AG04449 (cell line): ENCODE measurements at places on chromosomes 1 and 21.

DNA sequence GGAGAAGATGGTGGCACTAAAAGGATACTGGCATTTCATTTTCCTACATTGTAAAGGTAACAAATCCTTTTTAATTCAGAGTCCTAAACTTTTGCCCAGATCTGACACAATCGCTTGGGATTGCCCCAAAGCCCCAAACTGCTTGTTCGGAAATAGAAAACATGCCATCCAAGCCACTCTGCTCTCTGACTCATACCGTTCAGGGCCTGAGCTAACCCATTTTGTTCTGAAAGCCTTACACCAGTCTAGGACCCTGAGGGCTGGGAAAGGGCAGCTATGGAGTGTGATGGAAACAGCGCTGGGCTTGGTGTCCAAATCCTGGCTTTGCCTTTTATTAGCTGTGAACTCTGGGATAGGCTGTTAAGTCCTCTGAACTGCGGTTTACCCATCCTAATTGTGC lies 159.4 kb upstream of the UBE2U start:
- no peak for DNase-seq

DNA sequence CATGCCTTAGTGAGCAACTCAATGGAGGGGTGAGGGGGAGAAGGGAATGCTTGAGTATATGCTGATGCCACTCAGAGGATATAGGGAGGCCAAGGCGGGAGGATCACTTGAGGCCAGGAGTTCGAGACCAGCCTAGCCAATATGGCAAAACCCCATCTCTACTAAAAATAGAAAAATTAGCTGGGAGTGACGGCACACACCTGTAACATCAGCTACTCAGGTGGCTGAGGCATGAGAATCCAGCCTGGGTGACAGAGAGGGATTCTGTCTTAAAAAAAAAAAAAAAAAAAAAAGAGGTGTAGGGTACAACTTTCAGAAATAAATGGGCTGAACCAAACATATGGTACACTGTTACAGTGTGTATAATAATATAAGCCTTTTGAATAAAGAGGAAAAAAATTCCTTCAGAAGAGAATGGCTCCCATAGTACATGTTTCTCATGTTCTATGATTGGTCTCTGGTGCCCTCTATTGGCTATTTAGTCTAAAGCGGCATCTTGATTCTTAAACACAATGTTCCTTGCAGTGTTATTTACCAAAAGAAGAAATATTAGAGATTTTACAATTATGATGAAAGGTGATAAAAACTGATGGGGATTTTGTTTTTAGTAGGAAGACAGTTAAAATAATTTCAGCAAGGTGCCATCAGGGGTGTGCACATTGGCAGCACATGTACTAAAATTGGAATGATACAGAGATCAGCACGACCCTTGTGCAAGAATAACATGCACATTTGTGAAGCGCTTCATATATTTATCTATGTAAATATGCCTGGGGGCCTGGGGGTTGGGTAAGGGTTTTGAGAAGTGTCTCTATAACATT lies 109.8 kb downstream of the PATJ start:
- peak; percentile 17 for DNase-seq

DNA sequence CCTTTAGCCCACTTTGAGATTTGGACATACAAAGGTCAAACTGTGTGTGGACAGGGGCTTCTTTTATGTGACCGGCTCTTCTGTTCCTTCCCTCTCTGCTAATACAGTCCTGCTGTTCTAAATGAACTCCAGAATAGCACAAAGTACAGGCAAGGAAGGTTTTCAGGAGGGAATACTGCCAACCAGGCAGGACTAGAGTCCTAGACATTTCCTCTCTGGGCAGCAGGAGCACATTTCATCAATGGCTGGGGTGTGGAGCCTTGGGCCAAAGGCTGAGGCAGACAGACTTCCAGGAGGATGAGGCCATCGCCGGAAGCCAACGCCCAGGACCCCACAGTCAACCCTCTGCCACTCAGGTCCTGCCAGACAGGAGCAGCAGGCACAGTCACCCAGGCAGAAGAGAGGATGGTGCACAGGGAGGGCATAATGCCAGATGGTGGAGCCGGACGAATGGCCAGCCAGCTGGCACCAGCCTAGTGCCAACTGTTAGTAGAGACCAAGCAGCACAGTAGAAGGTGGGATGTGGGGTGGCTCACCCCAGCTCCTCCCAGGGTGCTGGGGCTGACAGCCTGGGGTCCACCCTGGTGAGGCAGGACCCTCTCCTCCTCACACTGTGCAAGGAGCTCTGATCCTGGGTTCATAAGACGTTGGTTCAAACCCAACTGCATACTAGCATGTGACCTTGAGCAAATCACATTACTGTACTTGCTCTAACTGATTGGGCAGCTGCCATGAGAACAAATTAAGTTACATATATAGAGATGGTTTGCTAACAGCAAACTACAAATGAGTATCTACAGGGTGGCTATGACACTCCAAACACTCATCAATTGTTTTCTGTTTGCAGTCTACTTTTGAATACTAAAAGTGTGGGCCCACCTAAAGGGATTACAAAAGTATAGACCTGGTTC lies 410.7 kb downstream of the SIPA1L2 start:
- no peak for DNase-seq

DNA sequence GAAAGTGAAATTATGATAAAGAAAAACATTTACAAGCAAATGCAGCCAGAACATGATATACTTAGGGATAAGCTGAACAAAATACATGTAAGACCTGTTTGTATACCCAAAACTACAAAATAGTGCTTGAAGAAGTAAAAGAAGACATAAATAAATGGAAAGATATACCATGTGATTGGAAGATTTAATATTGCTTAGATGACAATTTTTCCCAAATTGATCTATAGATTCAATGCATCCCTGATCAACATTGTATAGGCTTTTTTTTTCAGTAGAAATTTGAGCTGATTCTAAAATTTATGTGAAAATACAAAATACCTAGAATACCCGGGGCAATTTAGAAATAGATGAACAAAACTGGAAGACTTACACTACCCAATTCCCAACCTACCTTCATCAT lies 76.4 kb downstream of the GABPA start:
- no peak for DNase-seq

- DNase-seq = no peak
Observed at GRCh38 chr21:38688068-38688467, 117.7 kb upstream of the ETS2 start.

DNA sequence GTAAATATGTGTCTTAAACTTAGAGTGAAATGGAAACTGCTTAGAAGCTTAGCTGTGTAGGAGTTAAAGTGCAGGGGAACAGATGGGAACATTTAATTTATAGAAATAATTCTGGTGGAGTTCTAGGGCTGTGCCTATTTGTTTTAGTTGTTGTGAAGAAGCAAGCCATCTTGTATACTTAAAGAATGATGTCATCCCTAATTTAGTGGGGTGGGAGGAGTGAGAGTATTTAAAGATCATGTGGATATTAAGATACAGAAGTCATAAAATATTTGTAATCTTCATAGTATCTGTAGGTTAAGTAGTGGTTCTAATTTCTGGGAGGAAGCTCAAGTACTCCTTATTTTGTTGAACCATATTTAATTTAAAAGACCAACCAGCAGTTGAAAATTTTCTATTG lies 41.5 kb downstream of the BACH1 start:
- no peak for DNase-seq

DNA sequence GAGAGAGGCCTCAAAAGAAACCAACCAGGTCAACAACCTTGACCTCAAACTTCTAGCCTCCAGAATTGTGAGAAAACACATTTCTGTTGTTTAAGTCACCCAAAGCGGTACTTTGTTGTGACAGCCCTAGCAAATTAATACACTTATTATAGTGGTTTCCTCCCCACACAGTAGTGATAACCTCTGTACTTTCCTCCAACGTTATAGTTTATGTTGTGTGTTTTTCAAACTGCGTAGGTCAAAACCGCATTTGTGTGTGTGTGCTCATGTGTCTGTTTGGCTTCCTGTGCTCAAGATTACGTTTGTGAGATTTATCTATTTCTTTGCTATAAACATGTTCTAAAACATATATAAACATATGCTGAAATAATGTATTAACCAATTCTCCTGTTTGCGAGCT lies 667.8 kb upstream of the USP24 start:
- no peak for DNase-seq

DNA sequence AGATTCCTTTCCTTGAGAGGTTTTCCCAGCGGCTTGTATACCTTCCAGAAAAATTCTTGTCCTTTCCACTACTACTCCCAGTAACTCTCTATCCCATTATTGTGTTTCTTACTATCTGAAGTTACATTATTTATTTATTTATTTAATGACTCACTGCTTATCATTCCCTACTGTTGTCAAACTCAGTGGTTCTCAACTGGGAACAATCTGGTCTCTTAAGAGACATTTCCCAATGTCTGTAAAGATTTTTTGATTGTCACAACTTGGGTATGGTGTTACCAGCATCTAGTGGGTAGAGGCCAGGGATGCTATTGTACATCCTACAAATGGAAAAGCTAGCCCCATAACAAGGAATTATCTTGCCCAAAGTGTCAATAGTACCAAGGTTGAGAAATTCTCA lies 771.5 kb upstream of the ADGRL2 start:
- no peak for DNase-seq

DNA sequence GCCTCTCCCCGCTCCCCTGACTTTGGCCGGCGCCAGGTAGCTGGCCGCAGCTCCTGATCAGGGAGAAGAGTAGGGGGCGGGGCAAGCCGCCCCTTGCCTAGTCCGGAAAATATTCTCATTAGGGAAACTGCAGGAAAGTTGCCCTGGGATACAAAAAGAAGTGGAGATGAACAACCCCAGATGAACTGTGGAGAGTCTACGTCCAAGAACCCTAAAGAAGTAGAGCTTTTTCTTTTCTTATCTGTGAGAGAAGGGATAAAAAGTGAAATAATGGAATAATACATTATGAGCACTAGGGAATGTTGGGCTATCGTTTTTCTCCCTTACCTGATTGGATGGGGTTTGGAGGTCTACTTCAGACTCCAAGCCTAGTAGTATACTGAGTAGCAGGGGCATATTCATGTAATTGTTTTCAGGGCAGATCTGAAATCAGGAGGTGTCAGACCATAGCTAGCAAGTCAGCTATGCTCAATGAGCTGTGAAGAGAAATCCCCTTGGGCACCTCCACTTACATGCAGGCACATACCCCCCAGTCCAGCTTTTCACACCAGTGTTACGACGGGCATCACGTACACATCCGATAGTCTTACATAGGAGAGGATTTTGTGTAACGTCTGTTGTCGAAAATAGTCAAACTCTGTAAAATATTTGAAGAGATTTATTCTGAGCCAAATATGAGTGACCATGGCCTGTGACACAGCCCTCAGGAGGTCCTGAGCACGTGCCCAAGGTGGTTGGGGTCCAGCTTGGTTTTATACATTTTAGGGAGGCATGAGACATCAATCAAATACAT lies 1.7 kb upstream of the DUSP10 start:
- no peak for DNase-seq

- no peak for DNase-seq
Observed at GRCh38 chr1:3222042-3222692, 153.2 kb downstream of the PRDM16 start.

DNA sequence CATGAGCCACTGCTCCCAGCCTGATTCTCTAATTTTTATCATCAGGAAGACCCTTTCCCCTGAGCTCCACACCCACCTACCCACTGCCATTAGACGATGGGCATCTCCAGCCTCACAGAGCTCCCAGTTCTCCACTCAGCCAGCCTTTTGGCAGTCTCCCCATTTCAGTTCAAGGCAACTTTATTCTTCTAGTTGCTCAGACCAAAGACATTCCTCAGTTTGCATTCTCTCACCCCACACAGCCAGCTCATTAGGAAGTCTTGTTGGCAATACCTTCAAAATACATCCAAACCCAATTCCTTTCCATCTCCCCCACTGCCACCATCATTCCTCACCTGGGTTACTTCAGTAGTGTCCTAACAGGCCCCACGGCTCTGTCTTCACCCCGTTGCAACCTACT lies 53.4 kb upstream of the COX20 start:
- DNase-seq = no peak

GRCh38 chr1:21607549-21608529 lies 61.3 kb downstream of the RAP1GAP start:
- DNase-seq = no peak

DNA sequence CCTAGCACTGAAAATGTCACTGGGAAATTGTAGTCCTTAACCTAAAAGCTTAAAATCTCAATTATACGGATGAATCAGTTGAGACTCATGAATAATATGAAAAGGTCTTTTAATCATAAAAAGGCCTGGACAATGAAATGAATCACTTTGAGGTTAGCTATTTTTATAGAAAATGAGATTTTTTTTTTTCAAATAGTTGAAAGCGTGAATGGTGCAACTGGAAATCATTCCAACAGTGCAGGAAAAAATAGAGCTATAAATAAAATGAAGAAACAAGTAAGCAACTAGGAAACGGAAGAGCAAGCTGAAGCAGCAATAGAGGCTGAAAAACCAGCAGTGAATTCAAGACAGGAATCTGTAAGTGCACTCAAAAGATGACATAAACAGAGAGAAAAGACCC lies 142.9 kb downstream of the BACH1 start:
- no peak for DNase-seq

DNA sequence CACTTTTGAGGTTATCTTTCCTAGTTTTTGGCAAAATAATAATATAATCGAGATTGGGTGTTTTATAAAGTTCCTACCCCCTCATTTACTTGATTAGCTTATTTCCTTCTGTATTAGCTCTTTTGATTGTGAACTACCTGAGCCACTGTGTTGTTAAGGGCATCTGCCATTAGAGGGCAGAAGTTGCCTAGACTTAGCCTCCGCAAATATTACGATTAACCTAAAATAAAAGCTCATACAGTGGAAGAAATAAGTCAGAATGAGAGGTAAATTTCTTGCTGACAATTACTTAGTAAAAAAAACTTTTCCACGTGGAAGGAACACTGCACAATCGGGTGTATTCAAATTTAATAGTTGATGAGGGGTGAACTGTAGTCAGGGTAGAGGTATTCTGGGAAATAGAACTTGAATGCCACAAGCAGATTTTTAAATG lies 2.3 kb downstream of the H3-3A start:
- no peak for DNase-seq

GRCh38 chr1:88683541-88684481 lies at the start of gene PKN2:
PKN2 (plus strand) TSS chr1:88684273; CDS start chr1:88684581, 308 bp downstream.
- DNase-seq = peak; percentile 87

- DNase-seq = no peak
Observed at GRCh38 chr1:21843996-21844395, 31.9 kb downstream of the LDLRAD2 start.
